ENCODE measurements at places on chromosomes 12 and 14. TPM values are rescaled to one million over a fixed set of nuclear protein-coding genes. Genes with fewer than 3 reads are reported as not detected.

MYO1A gene
- total RNA-seq = 2.5 TPM

TCL1B gene
- total RNA-seq = not detected

RTN1 gene
- not detected for total RNA-seq

KLHL33 gene
- 0.43 TPM for total RNA-seq

OLR1 gene
- total RNA-seq = not detected

AICDA gene
- not detected for total RNA-seq

TMCC3 gene
- 1.8 TPM for total RNA-seq

SPX gene
- total RNA-seq = not detected

SMIM41 gene
- total RNA-seq = not detected

NR1H4 gene
- not detected for total RNA-seq

TAS2R50 gene
- 7.0 TPM for total RNA-seq

MYH6 gene
- total RNA-seq = 0.28 TPM

CLMN gene
- total RNA-seq = 2.6 TPM

RNASE11 gene
- not detected for total RNA-seq

VDR gene
- total RNA-seq = 23.0 TPM

KRT78 gene
- not detected for total RNA-seq

TDRD9 gene
- 2.1 TPM for total RNA-seq

CPNE8 gene
- total RNA-seq = 9.2 TPM

HOXC13 gene
- not detected for total RNA-seq

KRT71 gene
- total RNA-seq = not detected
